ENCODE measurements at places on chromosomes 7 and 10.

- DNase-seq = no peak
Measured at GRCh38 chr10:111277661-111278060, 200.8 kb downstream of the ADRA2A start.

GRCh38 chr10:209357-209756, 74.1 kb downstream of the ZMYND11 start:
- no peak for DNase-seq

DNA sequence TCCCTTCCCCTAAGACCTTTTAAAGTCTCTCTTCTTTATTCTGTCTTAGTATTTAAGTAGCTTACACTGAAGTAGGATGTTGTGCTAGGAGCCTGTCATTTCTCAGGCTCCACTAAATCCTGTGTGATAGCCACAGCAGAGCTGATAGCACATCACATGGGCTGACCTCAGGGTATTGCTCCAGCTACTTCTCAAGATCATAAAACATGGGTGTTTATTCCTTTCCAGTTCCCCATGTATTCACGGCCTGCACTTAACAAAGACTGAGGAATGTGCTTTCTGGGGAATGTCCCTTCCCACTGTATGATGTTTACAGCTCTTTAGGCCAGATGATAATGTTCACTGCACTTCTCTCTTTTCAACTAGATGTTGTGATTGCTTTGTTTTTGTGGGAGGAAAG, 1086.8 kb downstream of the KCNMA1 start:
- no peak for DNase-seq

GRCh38 chr7:24665564-24666294, 91.5 kb downstream of the GSDME start:
- DNase-seq = peak; percentile 23
